MM.1S (cell line): ENCODE measurements at places on chromosomes 7 and 10.

GRCh38 chr10:27759483-27760272 is 14.1 kb upstream of the MKX start:
- no peaks in the 10 kb centered on the region for H3K4me1 ChIP-seq
- no peaks in the 10 kb centered on the region for H3K27me3 ChIP-seq
- H3K27ac ChIP-seq = no peak overlapping the region
- no peaks in the 10 kb centered on the region for H3K36me3 ChIP-seq
- H3K4me3 ChIP-seq = no peak overlapping the region

DNA sequence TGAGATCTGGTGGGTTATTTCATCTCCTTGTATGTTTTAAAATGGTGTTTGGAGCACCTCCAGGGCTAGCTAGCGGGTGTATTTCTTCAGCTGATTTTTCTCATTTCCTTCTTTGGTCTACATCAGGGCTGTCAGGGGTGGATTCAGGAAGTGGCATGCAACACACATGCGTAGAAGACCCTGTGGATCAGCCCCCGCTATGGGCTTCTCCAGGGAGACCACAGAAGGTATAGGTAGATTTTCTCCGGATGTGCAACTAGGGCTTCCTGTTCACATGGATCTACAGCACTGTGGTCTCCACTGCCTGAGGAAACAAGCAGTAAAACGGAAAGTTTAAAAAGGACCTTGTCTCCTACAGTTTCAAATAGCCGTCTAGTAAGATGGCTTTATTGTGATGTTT is 10.4 kb downstream of the NUB1 start:
- H3K27ac ChIP-seq = no peak overlapping the region
- H3K4me3 ChIP-seq = no peak overlapping the region
- no peaks in the 10 kb centered on the region for H3K36me3 ChIP-seq
- no peaks in the 10 kb centered on the region for H3K27me3 ChIP-seq

GRCh38 chr10:109898666-109899355 is 24.5 kb downstream of the XPNPEP1 start:
- no peaks in the 10 kb centered on the region; the same call in 1 of the 2 replicates for H3K36me3 ChIP-seq
- H3K27ac ChIP-seq = no peak overlapping the region
- DNase-seq = no peak
- no peak overlapping the region for H3K4me3 ChIP-seq

- H3K36me3 ChIP-seq = no peaks in the 10 kb centered on the region
- no peak for DNase-seq
- no peaks in the 10 kb centered on the region for H3K4me1 ChIP-seq
These were observed 213.0 kb upstream of the SMIM30 start for GRCh38 chr7:113331155-113331898.

GRCh38 chr10:30057421-30057841 is 2.0 kb downstream of the JCAD start:
- no peak overlapping the region for H3K27ac ChIP-seq
- H3K4me3 ChIP-seq = no peak overlapping the region
- DNase-seq = no peak

DNA sequence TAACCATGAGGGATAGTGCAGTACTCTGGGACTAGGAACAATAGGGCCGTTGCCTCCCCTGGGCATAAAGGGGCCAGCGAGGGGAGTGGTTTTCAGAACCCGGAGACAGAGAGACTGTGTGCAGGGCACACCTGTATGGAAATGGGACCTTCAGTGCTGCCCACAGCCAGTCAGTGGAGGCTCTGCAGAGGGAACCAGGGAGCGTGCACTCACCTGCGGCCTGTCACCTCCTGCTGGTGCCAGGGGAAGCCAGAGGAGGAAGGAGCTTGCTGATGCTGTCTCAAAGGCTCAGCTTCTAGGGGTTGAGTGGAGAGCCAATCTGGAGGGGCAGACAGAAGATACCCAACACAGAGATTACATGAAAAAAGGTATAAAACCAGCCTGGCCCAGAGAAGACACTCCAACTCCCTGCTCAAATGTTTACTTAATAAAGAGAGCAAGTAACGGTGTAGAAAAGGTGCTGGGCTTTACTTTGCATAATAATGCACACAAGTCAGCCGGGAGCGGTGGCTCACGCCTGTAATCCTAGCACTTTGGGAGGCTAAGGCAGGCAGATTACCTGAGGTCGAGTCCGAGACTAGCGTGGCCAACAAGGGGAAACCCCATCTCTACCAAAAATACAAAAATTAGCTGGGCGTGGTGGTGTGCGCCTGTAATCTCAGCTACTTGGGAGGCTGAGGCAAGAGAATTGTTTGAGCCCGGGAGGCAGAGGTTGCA is 35.5 kb upstream of the WAPL start:
- no peak overlapping the region for H3K4me3 ChIP-seq
- H3K4me1 ChIP-seq = no peaks in the 10 kb centered on the region
- H3K27ac ChIP-seq = no peak overlapping the region
- no peaks in the 10 kb centered on the region for H3K27me3 ChIP-seq

GRCh38 chr10:84608126-84608525 is 279.7 kb downstream of the CCSER2 start:
- no peak overlapping the region for H3K27ac ChIP-seq
- H3K4me1 ChIP-seq = peaks cover 24% of the 10 kb centered on the region
- no peaks in the 10 kb centered on the region for H3K27me3 ChIP-seq
- H3K36me3 ChIP-seq = no peaks in the 10 kb centered on the region
